ENCODE measurements at places on chromosomes 1 and 21.
A peak's percentile ranks its signal among the peaks of the same experiment; 100 is the strongest.

- DNase-seq, result no peak
Measured at GRCh38 chr1:66893712-66894111, 30.9 kb downstream of the DNAI4 start.

GRCh38 chr1:229326601-229327000, 16.2 kb downstream of the CCSAP start:
- no peak for DNase-seq

DNA sequence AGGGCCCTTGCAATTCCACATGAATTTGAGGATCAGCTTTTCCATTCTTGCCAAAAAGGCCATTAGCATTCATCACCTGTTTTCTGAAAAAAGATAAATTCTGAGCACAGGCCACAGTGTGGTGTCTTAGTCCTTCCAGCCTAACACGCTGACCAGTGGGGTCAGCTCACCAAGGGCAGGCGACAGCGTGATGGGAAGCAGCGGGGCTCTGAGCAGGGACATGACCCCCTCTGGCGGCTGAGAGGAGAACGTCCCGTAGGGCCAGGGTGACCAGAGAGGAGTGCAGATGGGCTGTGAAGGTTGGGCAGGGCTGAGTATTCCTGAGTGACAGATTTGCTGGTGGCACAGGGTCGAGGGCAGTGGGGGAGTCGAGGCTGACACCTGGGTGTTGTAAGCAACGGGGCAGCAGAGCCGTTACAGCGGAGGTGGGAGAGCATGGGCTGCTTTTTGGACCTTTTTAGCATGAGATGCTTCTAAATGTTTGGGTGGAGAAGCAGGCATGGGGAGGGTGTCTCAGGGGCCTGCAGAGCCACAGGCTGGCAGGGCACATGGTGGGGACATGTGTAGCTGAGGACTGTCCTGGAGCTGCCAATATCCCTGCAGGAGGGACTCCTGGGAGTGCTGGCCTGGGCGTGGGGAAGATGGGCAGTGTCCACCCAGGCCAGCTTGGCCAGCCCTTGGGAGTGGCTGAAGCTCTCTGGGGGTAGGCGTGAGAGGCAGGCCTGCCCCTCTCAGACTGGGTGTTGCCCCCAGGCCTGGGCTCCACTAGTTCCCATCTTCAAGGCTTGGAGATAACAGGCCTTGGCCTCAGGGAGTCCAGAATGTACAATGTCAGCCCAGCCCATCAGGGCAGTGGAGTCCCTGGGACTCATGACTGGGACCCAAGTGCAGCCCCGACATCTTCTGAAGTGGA, 8.6 kb upstream of the CALML6 start:
- DNase-seq, result peak; percentile 92

DNA sequence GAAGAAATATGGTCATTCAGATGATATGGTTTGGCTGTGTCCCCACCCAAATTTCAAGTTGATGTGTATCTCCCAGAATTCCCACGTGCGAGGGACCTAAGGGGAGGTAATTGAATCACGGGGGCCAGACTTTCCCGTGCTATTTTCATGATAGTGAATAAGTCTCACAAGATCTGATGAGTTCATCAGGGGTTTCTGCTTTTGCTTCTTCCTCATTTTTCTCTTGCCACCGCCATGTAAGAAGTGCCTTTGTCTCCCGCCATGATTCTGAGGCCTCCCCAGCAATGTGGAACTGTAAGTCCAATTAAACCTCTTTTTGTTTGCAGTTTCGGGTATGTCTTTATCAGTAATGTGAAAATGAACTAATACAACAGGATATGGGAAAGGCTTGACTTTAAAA, 1.4 kb upstream of the DPM3 start:
- no peak for DNase-seq

DNA sequence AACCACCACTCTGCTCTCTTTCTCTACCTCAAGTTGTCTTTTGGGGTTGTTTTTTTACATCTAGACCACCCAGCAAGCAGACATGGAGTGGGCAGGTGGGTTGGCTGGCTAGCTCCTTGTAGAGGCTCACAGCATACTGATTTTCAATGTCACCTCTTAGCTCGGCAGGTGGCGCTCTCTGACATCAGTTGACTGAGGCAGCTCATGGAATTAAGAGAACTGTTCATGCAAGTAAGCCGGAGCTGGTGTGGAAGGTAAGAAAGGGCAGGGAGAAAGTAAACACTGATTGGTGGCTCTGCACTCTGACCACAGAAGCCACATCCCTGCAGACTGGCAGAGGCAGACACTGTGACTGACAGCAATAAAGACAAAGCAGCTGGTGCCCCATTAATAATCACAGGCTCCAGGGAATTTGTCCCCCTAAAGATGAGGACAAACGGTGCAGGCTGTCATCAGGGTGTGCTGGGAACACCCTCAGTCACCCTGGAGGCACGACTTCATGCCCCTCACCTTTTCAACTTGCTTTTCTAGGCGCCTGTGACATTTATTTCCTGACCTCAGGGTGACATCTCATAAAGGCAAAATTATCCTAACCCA, 226.8 kb downstream of the LMX1A start:
- peak; percentile 82 for DNase-seq

DNA sequence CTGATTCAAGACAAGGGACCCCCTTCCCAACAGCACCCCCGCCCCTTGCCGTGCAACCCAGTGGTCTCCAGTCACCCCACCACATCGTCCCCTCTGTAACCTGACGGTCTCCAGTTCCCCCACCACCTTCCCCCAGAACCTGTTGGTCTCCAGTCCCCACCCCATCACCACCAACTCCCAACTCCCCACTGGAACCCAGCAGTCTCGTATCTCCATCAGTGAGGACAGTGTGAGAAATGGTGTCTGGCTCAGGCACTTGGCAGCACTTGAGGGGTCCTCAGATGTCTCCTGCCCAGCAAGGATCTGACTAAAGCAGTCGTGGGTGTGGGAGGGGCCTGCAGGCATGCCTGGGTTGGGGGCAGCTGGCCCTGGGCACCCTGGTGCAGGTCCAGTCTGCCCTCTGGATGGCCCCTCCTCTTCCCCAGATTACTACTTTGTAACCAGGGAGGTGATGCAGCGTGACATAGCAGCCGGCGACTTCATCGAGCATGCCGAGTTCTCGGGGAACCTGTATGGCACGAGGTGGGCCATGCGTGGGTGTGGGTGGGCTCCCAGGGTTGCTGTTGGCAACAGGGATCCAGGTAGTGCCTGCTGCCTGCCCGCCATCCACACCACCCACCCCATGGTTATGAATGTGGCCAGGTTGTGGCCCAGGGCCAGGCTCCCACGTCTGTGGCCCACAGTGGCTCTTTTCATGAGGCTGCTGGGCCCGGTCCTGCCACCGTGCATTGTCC, 3.1 kb upstream of the GJC2 start:
- no peak for DNase-seq

DNA sequence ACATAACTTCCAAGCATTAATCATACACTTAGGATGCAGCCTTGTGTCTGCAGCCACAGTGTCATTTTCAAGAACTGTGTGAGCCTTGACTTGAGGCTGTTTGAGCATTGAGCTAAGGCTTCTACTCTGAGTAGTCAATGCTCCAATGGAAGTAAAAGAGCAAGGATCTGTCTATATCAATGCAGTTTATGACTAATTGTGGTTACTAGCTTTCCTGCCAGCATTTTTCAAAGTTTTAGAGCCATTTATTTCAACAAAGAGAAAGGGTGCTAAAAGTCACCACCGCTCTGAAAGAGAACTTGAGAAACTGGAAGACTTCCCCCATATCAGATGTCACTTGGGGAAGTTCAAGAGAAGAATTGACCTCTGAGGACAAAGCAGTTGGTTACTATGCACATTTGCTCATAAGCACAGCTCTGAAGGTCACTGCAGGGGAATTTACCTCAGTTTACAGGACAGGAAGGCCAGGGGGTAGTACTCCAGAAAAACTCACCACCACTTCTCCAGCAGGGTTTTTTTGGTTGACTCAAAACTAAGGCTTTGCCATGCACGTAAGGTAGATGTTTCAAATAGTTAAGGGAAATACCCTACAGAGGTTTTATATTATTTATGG, 24.5 kb upstream of the RGS1 start:
- no peak for DNase-seq

DNA sequence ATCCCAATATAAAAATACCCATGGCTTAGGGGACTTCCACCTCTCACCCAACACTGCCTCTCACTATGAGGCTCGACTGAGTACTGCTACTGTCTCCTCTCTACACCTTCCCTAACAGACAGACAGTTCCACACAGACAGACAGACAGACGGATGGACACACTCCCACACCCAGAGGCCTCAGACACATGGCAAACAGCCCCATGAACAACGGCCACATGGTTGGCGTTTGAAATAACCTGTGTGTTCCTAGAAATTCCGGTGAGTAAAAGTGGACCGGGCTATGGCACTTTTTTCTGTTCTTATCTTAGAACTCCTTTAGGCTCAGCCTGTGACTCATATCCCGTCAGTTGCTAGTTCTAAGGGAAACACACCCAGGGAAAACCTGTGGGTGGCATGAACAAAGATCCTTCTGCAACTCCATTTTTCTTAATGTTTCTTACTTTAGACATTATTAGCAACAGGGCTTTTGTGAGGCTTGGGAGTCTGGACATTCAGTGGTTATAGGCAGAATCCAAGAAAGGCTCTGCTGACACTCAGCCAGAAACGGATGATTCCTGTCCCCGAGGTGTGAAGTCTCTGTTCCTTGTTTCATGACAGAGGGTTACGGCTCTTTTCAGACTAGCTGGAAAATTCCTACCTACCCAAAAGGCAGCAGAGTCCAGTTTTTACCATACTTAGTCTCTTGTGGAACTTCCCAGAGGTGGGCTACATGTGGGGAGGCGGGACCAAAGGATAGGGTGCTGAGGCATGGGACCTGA, 90.5 kb upstream of the TLR5 start:
- DNase-seq, result no peak

- DNase-seq, result no peak
Measured at GRCh38 chr1:110462964-110463363, 12.0 kb downstream of the PROK1 start.

- no peak for DNase-seq
Measured at GRCh38 chr1:113394043-113394862, 3.9 kb downstream of the MAGI3 start.

- DNase-seq, result peak; percentile 56
Measured at GRCh38 chr1:199399996-199400724, 627.4 kb upstream of the NR5A2 start.

Measured in NAMALWA (cell line).